Activated naive CD8-positive, alpha-beta T cell treated with anti-CD3 and anti-CD28 coated beads for 36 hours (primary cell): ENCODE measurements at places on chromosomes 16 and 17.

- DNase-seq: no peak
These were observed 38.6 kb downstream of the CDH11 start for GRCh38 chr16:65083164-65083857.

DNA sequence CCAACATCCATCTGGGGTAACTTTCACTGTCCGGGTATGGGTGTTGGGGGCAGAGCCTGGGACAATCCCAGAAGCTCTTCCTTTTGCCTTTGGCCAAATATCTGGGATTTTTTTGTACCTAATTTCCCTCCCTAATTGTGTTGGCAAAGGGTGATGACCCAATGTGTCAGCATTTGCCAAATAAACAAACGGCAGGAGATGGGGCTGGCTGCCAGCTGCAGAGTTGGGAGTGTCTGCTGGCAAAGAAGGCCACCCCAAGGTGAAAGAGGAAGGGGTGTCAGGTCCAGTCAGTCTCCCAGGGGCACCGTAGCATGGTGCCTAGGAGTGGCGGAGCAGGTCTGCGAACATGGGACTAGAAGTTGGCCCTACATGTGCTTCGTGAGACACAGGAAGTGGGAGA lies 73.0 kb downstream of the SLC6A2 start:
- no peak for DNase-seq

DNA sequence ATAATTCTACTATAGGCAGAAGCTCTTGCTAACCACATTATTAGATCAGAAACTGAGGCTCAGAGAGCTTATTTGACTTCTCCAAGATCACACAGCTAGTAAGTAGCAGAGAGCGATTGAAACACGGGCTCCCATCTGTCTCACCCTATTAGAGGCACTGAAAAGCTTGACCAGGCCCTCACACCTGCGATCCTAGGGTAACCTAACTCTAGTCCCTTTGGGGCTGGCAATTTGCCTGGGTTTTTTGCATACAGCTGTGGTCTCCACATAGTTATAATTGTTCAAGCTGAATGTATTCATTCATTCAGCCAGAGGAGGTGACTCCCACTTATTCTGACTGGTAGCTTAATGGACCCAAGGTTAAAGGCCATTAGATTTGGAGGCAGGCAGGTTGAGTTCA lies 121.2 kb downstream of the ANKFN1 start:
- no peak for DNase-seq

GRCh38 chr17:70366386-70366785 lies 197.1 kb downstream of the KCNJ2 start:
- DNase-seq: no peak

DNA sequence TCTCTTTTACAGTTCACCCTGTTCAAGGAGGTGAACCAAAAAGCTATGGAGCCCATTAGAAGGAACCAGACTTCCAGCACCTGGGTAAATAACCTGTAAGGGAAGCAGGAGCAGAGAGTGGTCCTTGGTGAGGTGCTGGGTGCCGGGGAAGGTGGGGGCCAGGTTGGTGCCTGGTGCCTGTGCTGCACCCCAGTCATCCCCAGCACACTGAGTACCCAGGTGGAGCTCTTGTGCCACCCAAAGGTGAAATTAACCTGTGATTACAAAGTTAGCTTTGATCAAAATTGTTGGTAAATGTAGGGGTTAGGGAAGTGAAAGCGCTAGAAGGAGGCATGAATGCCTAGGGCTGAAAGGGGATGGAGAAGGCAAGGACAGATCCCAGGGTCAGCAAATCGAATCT lies 58.6 kb downstream of the CDRT4 start:
- no peak for DNase-seq

DNA sequence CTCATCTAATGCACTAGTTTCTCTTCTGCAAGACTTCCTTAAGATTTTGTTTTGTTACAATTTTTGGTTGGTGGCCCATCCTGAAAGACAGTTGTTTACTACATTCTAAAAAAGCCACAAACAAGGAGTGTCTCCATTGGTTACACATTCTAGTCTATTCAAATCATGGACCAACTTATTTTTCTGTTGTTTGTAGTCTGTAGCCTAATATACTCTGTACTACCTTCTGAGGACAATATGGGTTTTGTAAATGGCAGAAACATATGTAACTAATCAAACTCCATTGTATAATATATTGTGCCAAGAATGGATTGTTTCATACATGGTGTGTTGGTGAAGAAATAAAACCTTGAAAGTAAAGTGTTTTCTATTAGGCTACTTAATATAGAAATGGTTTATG lies 79.5 kb upstream of the DHX40 start:
- DNase-seq: no peak

- no peak for DNase-seq
These were observed 1.0 kb downstream of the GABARAP start for GRCh38 chr17:7241090-7241733.

DNA sequence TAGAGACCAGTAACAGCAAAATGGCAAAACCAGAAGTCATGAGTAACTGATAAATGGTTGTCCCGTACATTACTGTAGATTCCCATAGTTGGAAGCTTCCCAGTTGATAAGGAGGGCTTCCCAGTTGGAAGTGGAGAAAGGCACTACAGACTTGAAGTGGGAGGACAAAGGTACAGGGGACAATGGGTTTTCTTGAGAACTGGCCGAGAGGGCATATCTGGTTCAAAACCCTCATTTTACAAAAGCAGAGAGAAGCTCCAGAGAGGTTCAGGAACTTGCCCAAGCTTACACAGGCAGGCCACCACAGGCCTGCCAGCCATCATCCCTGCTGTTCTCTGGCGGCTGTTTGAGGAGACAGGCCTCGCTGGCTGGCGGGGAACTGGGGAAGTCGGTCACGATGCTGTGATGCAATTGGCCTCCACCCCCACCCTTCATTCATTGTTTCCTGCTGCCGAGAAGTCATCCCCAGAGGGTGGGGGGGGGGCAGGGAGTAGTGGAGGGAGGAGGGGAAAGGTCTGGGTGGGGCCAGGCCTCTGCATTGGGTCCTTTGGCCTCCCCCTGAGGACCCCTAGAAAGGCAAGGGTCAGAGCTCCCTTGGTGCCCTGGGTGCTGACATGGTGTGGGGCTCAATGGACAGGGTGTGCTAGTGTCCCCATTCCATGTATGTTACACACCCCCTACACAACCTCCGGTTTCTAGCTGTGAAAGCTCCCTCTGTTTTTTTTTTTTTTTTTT lies 3.0 kb downstream of the UBALD2 start:
- DNase-seq: peak; percentile 82

DNA sequence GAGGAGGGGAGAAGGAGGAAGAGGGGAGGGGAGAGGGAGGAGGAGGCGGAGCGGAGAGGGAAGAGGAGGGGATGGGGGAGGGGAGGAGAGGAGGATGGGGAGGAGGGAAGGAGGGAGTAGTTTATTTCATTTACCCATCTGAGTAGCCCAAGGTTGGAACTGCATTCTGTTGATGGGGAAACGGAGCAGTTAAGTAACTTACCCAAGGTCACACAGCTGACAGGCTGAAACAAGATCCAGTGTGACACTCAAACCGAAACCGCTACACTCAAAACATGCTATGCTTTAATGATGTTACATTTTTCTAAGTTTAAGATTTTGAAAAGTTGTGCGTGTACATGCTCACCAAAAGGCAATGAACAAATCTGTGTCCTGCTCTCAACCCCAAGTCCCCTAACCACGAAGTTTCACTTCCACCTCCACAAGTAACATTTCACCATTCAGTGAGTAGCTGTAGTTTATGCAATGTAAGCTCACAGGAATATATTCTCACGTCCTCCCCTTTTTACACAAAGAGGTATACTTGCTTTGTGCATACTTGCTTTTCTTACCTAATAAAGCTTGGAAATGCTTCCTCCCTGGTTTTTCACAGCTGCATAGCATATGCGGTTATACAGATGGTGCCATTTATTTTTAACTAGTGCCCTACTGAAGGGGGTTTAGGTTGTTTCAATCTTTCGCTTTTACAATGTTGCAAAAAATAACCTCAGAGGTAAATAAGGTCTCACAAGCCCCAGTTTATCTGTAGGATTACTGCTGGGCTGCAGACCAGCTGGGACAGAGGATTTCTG lies 275.3 kb downstream of the PARN start:
- DNase-seq: peak; percentile 29

- DNase-seq: no peak
These were observed 10.9 kb upstream of the MILR1 start for GRCh38 chr17:64437944-64438525.

DNA sequence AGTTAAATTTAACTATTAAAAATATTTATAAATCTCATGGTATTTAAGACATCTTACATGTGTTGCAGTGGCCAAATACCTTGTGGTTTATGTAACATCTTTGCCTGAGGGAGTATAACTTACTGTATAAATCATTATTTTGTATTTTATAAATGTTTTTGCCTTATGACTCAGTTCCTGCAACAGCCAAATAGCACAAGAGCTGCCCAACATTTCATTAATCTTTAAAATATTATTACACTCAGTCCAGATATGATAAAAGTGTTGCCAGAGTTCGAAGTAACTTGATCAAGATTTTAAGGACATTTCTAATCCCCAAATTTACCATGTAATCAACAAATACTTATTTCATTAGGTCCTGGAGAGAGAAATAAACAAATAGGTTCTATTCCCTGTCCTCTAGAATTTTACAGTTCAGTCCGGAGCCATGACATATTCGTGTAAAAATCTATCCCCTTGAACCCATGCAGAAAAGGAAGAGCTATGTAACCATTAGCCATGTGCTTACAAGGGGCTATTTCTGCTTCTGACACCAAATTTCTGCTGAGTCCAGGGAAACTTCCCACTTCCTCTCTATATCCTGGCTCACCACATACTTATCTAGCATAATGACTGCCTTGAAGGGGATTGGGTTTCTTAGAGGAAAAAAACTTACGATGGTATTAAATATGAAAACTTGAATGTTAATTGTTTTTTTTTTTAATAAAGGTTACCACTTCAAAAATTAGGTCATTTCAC lies 44.0 kb downstream of the IRX6 start:
- DNase-seq: no peak

DNA sequence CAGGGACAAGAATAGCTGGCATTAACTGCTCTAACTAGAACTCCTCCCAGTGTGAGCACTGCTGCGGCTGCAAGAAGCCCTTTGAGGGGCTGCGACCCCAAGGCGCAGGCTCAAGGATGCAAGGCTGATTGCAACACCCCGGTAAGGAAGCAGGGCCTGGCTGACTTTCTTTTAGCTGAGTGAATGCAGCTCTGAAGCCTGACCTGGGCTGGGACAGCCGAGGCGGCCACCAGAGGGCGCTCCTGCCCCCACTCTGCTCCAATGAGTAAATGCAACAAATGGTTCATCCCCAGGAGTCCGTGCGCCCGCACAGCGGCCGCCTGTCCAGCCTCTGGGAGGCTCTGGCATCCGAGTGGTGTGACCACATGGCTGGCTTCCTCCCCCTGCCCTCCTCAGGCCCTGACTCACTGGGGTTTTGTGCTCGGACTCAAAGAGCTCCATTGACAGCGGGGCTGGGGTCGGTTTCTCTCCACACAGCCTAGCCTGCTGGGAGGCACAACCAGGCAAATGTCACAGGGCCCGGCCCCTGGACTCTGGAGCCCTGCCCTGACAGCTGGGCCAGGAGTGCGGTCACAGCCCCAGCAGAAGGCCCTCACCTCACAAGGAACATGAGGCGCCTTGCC lies at the start of gene SMIM5:
SMIM5 (plus strand) TSS at position 572 of the 623 bp plus-strand sequence. CDS start 6,768 bp downstream, outside the sequence.
- DNase-seq: peak; percentile 77

DNA sequence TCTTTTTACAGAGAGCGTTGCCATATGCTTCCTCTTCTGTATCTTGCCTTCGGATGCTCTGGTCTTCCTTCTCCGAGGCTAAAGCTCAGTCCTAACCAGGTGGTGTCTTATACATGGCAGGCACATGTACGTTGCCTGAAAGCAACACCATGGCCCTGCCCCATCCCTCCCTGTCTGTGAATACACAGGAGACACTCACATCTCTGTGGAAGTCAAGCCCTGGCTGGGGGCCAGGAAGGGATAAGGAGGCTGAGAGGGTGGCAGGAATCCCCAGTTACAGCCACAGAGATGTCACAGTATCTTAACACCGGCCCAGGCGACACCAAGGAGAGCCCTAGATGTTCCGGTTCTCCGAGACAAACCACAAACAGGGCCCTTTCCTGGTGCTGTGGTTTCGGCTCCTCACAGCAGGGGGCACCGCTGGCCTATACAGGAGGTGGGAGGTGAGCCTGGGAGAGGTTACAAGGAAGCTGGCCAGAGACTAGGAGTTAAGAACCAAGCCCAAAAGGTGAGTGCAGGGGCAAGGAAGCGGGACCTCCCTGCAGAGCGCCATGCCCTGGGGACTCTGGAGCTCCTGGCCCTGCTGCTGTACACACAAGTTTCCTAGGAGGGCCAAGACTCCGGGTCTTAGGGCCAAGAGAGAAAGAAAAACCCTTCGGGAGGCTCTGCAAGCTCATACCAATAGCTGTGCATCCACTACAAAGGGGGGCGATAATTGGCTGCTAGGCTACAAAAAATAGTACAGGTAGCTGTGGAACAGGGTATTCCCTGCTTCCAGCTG lies 41.7 kb downstream of the SRL start:
- DNase-seq: peak; percentile 39

- DNase-seq: peak; percentile 61
These were observed 2.2 kb downstream of the NT5M start for GRCh38 chr17:17305281-17305801.

DNA sequence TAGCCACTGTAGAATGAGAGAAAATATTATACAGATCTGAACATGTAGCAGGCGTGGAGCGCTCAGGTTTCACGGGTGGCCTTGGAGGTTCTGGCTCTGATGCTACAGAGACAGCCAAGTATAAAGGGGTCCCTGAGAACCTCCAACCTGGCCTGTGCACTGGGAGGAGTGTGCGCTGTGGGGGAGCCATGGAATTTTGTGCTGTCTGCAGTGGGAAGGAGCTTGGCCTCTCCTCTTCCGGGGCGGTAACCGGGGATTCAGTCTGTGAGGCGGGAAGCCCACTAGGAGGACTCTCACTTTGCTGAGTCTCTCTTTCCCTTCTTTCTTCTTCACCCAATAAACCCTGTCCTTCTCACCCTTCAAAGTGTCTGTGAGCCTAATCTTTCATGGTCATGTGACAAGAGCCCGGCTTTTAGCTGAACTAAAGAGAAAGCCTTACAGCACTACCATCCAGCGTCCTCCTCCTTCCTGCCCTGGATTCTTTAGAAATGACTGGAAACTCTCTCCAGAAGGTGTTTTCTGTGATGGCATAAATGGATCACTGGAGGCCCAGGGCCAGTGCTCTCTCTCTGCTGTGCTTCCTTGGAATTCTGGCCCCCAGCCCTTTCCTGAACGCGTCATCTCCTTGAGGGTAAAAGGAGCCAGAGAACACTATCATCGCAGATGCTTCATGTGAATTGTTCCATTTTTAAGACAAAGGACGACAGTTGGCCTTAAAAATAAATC lies 232.1 kb upstream of the CACNG5 start:
- no peak for DNase-seq

GRCh38 chr16:27625050-27625697 lies 75.2 kb downstream of the KATNIP start:
- DNase-seq: no peak
